Psoas muscle (tissue), 8 donors: ENCODE measurements at places on chromosomes 3 and 15. TPM values are rescaled to one million over a fixed set of nuclear protein-coding genes. Genes with fewer than 3 reads are reported as not detected.

Gene GAP43
- not detected for total RNA-seq

Gene XPC
- total RNA-seq, result 18.1 TPM

Gene DENND6A
- total RNA-seq, result 10.4 TPM

Gene NTRK3
- total RNA-seq, result 0.54 TPM

DNA sequence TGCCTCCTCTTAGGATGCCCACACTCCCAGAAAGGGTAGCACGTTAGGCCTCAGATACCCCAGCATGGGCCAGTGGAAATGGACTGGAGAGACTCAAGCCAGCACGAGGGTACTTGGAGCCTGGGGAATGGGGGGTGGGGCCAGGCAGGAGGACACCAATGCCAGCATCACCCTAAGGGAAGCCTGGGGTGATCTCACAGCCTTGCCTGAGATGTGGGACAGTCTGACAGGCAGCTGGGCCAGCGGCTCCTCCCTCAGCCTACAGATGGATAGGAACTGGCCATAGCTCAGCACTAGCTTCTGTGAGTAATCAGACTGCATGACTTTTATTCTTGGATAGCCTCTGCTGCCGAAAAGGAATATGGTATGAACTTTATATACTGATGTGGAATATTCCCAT lies 59.6 kb upstream of the MRPS22 start:
- H3K36me3 ChIP-seq, result no peaks in the 10 kb centered on the region
- DNase-seq, result no peak
- no peak overlapping the region for H3K4me3 ChIP-seq
- no peak overlapping the region for H3K27ac ChIP-seq

DNA sequence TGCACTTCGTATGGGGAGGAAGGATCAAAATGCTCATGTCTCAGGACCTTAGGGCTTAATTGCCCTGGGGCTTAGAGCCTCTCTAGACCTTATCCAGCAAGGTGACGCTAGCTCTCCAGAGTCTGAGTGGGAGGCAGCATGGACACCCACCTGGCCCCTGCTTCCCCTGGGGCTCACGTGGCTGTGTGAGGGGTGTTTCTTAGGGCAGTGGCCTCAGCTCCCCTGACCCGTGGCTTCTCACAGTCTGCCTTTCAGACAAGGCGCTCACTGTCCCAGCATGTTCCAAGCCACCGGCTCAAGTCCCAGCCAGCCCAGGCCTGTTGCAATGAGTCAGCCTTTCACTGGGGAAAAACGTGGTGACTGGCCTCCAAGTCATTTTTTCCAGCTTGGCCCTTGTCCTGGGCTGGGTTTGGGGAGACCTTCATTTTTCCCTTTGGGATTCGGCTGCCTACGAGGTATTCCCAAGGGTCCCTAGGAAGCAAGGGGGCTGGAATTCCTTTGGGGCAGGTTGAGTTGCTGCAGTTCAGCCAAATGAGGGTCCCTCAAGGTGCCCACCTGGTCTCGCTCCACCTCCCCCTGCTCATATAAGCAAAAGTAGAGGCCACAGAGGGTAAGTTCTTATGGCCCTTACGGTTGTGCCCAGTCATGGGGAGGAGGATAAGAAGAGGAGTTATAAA lies 15.7 kb downstream of the BHLHE40 start:
- H3K36me3 ChIP-seq, result no peaks in the 10 kb centered on the region
- no peak overlapping the region for H3K4me3 ChIP-seq
- H3K27ac ChIP-seq, result peak overlapping the region; percentile 91
- no peaks in the 10 kb centered on the region for H3K27me3 ChIP-seq

DNA sequence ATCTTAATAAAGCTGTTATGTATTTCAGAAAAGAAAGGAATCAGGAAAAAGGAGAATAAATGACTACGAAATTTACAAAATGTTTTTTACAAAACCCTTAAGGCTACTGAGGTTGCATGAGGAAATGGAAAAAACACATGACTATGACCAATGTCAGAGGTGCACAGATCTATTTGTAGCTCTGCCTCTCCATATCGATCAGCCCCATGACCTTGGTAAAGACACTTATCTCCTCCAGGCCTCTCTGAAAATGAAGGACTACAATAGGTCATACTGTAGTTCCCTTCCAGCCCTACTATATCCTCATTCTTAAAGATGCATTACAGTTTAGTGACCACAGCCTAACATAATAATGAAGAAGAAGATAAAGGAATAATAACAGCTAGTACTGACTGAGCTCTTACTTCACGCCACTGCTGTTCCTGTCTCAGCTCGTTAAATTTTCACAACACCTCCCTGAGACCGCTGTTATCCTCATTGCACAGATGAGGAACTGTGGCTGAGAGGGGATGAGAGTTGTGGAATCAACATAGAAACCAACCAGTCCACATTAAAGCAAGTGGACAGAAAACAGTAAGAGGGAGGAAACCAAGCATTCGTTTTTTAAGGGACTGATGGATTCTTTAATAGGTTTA lies 163.2 kb downstream of the MAGI1 start:
- no peaks in the 10 kb centered on the region for H3K27me3 ChIP-seq
- no peaks in the 10 kb centered on the region for H3K36me3 ChIP-seq
- H3K4me1 ChIP-seq, result peaks cover 20% of the 10 kb centered on the region
- no peak for DNase-seq

DNA sequence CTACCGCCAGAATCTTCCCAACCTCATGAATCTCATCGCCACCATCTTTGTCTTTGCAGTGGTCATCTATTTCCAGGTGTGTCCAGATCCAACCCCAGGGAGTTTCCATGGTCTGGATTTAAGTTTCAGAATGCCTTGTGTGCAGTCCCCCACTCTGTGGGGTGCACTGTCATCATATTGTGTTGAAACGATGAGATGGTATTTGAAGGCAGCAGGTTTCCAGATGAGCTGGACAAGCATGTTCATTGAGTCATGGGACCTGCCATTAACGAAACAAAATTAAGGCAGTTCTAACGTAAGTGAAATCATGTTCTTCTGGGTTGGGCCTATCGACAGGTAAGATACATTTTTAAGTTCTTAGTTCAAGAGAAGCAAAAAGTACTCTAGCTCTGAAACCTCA lies 12.7 kb downstream of the SEC61A1 start:
- no peaks in the 10 kb centered on the region for H3K4me1 ChIP-seq
- no peak for DNase-seq
- H3K27me3 ChIP-seq, result no peaks in the 10 kb centered on the region
- H3K4me3 ChIP-seq, result no peak overlapping the region
